GM12891 (cell line): ENCODE measurements at places on chromosomes 11 and 22.
A peak's percentile ranks its signal among the peaks of the same experiment; 100 is the strongest.

DNA sequence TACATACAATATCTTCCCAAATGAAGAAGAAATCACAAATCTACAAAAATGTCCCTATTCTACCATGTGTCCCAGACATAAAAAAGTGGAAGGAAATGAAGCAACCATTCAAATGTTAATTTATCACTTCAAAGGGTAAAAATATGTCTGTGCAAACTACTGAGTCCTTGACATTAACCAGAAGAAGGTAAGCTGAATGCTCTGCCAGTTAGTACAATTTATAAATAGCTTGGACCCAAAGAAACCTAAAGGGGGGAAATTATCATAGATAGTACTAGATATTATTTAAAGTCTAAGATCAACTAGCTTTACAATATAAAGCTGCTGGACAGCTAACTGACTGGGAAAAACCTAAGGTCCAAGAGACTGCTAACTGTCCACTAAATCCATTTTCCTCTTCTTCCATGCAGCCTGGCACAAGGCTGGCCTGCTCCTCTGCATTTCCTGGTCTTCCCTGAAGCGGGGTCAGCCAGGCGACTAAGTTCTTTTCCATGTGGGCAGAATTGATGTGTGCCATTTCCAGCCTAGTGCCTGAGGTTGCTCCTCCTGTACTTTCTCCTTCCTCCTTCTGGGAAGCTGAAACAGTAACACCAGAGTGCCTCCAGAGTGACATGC is 190.9 kb downstream of the CADM1 start:
- DNase-seq, result no peak

- no peak for DNase-seq
Observed at GRCh38 chr11:9075556-9075955, 15.8 kb downstream of the SCUBE2 start.

- no peak for DNase-seq
Observed at GRCh38 chr11:26557666-26558065, 14.4 kb downstream of the MUC15 start.

GRCh38 chr22:20581503-20582170 is 74.2 kb downstream of the MED15 start:
- no peak for DNase-seq

DNA sequence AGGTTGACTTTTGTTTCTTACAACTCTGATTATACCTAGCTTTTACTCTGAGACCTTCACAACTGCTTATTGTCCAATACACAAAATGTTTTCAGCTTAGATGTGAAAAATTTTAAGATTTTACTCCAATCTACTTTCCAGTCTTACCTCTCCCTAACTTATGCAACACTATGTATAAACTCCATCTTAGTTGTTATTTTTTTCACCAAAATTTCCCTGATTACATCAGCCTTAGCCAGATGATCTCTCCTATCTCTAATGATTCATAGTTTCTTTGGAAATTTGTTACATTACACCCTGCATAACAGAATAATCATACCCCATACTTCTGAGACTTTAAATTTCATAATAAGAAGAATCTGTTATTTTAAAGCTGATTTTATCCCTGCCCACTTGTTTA is 621.0 kb upstream of the ANO3 start:
- DNase-seq, result no peak

GRCh38 chr22:17237038-17237668 is 17.9 kb upstream of the ADA2 start:
- DNase-seq, result peak; percentile 68
